Hematopoietic multipotent progenitor cell treated with erythropoietin and hydrocortisone succinate and interleukin-3 and kit ligand, for 17 days (in vitro differentiated cells): ENCODE measurements at places on chromosomes 13 and 19.
A peak's percentile ranks its signal among the peaks of the same experiment; 100 is the strongest.

DNA sequence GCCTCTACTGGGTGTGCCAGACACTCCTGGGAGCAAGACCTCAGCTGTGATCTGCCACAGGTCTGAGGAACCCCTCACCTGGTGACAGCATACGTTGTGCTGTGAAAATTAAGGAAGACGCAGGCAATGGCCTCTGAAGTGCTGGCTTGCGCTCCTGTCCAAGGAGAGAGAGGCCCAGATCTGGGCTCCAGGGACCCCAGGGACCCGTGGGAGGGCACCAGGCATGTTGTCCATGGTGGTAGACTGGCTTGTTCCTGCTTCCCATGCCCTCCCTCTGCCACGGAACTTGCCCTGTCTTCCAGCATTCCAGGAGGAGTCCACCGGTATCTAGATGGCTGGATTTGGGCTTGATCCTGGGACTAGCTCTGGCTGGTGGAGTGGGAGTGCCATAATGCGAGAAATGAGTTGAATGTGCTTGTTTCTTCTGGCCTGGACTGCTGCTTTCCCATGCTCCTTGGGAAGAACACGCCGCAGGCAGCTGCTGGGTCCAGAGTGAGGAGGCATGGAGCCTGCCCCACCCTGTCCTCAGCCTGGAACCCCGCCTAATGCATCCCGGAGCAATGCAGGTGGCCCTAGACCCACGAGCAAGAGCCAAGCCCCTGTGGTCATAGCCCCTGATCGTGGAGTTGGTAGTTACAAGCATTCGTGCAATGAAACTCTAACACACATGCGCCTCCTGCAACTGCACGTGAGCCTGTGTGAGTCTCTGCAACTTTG, 190.2 kb downstream of the TEX29 start:
- no peak for DNase-seq

DNA sequence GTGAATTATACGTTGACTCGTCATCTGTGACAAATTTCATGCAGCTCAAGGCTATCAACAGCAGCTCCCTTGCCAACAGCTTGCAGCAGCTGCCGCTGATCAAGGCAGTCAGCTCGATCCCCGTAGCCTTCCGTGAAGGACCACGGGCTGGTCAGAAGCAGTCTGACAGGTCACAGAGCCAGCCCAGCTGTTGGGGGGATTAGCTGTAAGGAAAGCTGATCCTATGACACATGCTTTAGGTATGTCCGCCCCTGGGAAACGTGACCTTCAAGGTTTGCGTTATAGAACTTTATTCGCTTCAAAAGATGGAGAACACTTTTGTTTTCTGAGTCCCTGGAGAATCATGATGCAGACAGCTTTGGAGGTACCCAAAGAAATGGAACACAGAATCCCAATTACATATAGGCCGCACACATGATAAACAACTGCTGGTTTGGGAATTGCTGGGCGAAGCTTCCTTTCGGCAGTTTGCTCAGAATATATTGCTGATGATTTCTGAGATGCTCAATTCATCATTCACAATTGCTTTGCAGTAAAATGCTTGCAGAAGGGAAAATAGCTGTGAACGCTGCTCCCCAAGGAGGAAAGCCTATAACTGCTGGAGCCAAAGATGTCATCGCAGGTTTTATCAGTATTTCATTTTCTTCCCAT, 62.6 kb upstream of the USP29 start:
- DNase-seq: no peak

GRCh38 chr19:35738887-35739229, 3.4 kb downstream of the IGFLR1 start:
- no peak for DNase-seq

- no peak for DNase-seq
These were observed 5.3 kb upstream of the CFAP97D2 start for GRCh38 chr13:114173745-114174144.

GRCh38 chr19:44592451-44592890, 20.9 kb upstream of the IGSF23 start:
- DNase-seq: no peak

GRCh38 chr13:59495936-59496512, 667.7 kb downstream of the DIAPH3 start:
- DNase-seq: no peak

GRCh38 chr19:36408101-36408500, 10.3 kb downstream of the ZFP82 start:
- DNase-seq: no peak

DNA sequence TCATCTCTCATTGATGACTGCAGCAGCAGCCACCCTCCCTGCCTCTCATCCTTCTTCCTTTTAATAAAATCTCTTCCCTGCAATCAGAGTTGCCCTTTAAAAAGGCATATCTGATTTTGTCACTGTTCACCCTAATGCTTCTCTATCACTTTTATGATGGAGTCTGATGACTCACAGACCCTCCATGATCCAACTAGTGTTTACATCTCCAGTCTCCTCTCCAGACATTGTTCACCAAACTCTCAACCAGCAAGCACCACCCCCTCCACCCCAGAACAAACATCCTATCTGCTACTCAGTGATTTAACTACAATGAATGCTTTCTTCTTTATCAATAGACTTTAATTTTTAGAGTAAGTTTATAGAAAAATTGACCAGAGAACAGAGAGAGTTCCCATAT, 59.5 kb downstream of the TNFSF11 start:
- DNase-seq: no peak

DNA sequence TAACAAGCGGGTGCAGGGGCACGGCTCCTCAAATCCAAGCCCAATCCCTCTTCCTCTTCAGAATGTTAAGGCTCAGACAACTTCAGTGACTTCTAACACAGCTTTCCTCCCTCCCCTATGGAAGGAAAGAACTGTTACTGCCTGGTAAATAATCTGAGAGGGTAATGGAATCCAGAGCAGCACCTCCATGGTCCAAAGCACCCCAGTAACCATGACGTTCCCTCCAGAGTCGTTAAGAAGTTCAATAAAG, 969 bp downstream of the AKT2 start:
- DNase-seq: peak; percentile 55

DNA sequence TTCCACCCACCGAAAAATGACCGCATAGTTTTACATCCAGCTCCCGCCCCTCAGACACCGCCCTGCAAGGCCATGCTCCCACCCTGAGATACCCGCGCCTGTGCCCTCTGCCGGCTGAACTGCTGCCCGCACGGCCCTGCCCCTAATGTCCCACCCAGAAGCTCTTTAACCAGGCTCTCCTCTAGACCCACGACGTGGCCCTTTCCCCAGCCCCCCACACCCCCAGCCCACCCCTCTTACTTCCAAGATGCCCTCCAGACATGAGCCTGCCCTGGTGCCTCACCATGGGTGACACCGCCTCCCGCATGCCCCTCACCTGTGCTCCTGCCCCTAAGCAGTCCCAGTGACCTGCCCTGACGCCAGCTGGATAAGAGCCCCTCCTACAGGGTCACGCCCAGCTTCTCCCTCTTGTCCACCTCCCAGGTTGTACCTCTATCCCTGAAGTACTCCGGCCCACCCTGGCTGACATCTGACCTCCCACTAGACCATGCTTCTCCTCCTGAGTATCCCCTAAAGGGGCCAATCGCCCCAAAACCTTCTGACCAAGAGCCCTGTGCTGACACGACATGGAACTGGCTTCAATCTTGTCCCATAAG, 51.2 kb downstream of the COLGALT1 start:
- no peak for DNase-seq

GRCh38 chr19:13866463-13867046, 10.4 kb upstream of the NANOS3 start:
- DNase-seq: no peak

DNA sequence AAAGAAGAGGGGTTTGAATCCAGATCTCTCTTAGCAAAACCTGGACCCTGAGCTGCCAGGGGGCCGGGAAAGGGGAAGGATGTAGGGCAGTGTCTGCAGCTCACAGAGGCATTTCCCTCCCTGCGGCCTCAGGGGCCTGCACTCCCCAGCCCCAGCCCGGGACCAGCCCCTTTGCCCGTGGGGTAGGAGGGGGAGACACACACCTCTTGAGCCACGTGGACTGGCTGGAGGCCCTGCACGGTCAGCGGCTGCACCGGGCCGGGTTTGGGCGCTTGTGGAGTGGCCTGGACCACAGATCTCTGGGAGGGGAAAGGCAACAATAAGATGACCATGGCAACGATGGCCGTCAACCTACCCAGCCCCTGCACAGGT, 26.9 kb downstream of the RFX1 start:
- no peak for DNase-seq

GRCh38 chr19:38686530-38686888, 39.1 kb downstream of the ACTN4 start:
- no peak for DNase-seq

GRCh38 chr13:93398167-93399035, 171.8 kb downstream of the GPC6 start:
- no peak for DNase-seq
